NCI-H82 (cell line): ENCODE measurements at places on chromosomes 5 and 9.

DNA sequence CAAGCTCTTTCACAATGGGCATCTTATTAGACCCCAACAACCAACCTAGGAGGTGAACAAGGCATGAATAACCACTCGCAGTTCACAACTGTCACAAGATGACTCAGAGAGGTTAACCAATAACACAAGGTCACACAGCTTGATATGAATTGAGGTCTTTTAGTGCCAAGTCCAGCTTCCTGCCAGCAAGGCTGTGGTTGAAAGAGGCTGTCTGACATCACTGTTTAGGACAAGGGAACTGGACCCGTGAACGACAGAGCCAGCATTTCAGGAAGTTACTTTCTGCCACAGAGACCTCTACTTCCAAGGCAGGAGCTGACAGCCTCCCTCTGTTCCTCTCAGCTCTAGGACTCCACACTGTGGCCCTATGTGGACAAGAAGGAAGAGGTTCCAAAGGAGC is 53.4 kb upstream of the ALDH1B1 start:
- no peak for DNase-seq

DNA sequence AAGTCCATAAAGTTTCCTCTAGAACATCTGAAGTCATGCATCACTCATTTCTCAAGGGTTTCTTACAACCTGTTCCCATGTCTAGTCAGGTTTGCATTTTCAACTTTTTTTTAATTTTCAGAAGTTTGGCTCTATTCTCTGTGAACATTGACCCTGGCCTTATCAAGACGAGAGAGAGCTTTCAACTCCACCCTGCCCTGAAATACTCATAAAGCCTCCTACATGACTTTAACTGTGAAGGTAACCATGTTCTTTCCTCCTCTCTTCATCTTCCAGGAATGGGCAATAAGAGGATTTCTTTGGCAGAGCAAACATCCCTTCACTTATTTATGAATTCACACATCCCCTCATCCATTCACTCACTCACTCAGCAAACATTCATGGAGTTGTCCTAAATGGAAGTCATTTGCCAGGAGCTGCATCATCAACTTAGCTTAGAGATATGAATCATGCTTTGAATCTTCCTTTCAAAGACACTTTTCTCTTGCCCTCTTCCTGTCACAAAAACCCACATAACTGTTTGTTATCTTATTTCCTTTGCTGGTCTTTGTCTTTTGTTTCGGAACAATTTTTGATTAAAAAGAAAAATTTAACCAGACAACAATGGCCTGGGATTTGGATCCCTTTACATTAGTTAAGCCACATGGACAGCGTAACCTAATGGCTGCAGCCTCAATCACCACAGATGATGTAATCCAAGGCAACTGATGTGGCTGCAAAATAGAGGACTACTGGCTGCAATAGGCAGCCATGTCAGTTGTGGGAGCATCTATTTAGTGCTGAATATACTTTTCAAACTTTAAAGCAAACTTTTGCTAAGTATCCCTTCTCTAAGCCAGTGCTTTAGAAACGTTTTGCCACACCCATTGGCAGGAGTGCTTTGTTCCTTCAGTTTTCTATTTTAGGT is 43.0 kb upstream of the GNAQ start:
- no peak for DNase-seq

DNA sequence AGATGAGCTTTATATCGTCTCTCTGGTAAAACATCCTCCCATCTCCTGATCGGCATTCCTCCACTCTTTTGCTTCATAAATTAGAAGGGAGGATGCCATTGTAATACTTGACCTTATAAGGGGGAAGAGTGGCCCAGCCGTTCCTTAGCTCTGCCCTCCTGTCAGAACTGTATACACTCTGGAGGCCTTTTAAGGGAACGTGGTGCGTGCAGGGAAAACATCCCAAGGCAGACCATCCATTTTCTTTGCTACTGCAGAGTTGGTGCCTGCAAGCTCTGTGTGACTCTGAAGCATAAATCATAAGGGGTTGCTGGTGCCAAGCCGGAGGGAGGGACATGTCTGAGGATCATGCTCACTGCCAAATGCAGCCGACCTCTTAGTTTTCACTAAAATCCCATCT is 90.4 kb downstream of the PGM5 start:
- no peak for DNase-seq

DNA sequence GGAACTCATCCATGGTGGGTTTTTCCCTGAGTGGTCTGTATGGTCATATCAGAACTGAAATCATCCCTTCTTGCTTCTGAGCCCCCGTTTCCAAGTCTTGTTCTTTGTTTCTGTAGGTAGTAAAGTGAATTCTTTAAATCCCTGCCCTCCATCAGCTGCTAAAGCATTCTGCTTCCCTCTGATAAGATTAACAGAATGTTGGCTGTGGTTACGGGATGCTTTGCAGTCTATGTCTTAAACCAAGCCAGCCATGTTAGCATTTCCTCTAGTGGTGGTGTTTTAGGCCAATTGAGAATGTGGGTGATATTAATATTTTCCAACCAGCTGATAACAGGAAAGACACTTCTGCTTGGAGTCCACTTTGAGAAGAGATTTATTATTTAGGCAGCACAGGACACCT is 22.0 kb upstream of the KCNIP1 start:
- no peak for DNase-seq

GRCh38 chr5:149932445-149933350 is 11.9 kb downstream of the PDE6A start:
- DNase-seq, result no peak

- DNase-seq, result no peak
Observed at GRCh38 chr5:43051684-43052083, 11.6 kb upstream of the ANXA2R start.

GRCh38 chr9:94867281-94867841 is 140.9 kb downstream of the AOPEP start:
- peak; percentile 46 for DNase-seq

GRCh38 chr5:74192606-74193299 is 447.8 kb downstream of the ENC1 start:
- no peak for DNase-seq

DNA sequence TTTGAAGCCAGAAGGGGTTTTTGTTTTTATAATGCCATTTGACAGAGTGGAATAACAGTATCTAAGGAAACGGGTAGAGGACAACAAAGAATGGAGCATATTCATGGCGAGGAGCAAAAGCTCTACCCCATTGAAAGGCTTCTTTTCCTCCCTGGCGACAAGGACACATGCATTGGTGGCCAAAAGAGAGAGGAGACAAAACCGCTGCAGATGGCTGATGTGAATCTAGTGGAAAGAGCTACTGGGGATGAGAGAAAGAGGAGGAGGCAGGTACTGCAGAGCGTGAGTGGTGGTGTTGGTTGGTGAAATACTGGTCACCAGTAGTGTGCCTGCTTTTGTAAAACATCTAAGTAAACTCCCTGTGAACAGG is 491 bp downstream of the APC start:
- DNase-seq, result no peak

- peak; percentile 57 for DNase-seq
Observed at GRCh38 chr5:157528036-157528632, 47.4 kb downstream of the ADAM19 start.

DNA sequence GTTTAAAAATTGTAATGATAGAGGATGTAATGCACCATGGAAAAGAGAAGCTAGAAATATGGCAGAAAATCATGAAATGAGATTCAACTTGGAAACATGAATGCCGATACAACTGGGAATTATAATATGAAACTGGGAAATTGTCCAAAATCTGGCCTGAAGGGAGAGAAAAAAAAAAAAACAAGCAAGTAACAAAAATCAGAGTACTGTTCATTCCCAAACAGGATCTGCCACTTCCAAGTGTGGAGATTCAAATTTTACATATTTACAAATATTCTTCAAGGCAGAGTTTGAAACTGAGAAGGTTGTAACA is 56.6 kb upstream of the MOCS2 start:
- no peak for DNase-seq

- no peak for DNase-seq
Observed at GRCh38 chr5:157288405-157289163, 22.7 kb downstream of the CYFIP2 start.

GRCh38 chr9:117414906-117415331 is at the start of gene ASTN2:
Gene ASTN2 (minus strand): TSS chr9:117415057. CDS start chr9:117414938, 119 bp downstream.
- DNase-seq, result peak; percentile 59

DNA sequence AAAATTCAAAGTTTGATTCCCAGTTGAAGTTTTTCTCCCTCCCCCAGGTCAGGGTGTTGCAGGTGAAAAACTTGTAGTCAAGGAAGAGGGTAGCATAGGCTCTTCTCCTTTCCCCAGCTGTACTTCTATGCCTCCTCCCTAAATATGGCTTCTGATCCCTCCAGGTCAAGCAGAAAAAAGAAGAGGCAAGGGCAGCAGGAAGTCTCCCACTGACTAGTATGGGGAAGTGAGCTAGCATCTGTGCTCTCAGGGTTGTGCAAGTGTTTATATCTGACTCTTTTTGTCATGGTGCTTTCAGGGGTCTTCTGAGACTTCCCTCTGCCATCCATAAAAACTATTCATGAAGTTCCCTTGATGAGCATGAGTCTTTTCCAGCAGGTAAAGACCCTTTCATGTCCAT is 76.0 kb downstream of the ATPSCKMT start:
- DNase-seq, result no peak

- no peak for DNase-seq
Observed at GRCh38 chr5:140202078-140202477, 27.1 kb downstream of the CYSTM1 start.

- no peak for DNase-seq
Observed at GRCh38 chr5:179316111-179316551, 29.1 kb downstream of the ADAMTS2 start.

DNA sequence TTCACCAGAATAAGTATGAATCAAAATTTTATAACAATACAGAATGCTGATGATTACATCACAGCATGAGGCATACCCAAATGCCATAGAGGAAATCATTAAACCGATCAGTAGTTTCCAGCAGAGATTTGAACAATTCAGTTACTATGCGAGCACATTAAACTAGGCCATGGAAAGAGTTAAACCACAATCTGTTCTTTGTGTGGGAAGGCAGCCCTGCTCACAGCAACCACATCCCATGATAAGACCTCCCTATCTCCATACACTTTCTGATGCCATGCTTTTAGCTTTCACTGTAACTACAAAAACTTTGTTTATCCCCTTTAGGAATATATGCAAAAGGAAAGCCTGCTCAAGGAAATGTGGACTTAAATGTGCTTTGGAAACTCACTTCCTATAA is 4.5 kb downstream of the NFIB start:
- DNase-seq, result peak; percentile 75

DNA sequence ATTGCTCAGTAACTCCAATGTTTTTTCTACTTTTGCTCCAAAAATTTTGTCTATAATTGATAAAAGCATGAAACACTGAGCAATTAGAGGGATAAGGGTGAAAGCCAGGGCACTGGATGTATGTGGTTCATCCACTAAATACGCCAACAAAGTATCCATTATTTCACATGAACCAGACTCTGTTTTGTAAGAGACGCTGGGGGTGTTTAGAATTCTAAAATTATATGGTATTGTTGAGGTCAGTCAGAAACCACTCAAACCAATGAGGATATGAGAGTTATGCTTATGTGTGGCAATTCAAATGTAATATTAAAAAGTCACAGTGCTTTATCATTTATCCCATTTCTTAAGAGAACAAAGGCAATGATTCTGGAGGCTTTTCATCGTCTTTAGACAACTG is 220.2 kb downstream of the EFNA5 start:
- no peak for DNase-seq

GRCh38 chr5:153619771-153620170 is 129.3 kb downstream of the GRIA1 start:
- no peak for DNase-seq

- DNase-seq, result no peak
Observed at GRCh38 chr9:100303747-100304146, 49.0 kb downstream of the TEX10 start.

DNA sequence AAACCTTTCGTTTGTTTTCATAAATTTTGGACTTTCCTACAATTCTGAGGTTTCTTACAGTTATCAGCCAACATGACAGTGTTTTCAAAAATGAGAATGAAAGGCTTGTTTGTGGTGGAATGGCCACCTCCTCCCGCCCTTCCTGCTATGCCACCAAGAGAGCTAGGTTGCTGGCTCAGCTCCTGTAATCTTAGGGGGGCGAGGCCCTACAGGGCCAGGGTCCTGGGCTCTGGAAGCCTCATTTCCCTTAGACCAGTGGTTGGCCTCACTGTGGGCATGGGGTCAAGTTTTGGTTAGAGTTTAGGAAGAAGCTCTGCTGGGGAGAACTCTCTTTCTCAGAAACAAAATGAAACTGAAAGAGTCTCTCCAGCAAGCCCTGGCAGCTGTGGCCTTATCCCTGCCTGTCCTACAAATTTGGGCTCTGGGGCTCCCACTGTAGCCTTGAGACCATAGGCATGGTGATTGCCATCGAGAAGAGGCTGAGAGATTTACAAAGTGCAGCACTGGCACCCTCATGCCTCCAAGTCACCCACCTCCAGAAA is 66.2 kb downstream of the IRX1 start:
- DNase-seq, result no peak

GRCh38 chr5:133947431-133947841 is 21.0 kb downstream of the C5orf15 start:
- DNase-seq, result no peak

DNA sequence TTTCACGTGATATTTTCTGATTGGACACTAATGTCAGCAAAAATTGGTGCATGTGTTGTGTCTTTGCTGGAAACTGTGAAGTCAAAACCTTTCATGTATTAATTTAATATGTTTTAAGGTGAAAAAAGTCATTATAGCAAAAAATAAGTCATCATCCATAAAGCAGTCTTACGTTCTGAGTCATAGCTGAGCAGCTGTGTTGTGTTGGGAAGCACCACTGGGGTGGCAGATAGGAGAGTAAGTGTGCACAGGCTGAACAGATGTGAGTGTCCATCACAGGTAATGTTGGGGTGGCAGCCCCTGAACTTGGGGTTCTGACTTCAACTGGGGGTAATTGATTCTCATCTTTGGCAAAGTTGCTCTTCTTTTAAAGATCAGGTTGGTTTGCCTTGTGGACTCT is 156.8 kb downstream of the NXNL2 start:
- DNase-seq, result no peak

GRCh38 chr5:170633235-170634081 is 129.6 kb downstream of the KCNIP1 start:
- DNase-seq, result peak; percentile 65

DNA sequence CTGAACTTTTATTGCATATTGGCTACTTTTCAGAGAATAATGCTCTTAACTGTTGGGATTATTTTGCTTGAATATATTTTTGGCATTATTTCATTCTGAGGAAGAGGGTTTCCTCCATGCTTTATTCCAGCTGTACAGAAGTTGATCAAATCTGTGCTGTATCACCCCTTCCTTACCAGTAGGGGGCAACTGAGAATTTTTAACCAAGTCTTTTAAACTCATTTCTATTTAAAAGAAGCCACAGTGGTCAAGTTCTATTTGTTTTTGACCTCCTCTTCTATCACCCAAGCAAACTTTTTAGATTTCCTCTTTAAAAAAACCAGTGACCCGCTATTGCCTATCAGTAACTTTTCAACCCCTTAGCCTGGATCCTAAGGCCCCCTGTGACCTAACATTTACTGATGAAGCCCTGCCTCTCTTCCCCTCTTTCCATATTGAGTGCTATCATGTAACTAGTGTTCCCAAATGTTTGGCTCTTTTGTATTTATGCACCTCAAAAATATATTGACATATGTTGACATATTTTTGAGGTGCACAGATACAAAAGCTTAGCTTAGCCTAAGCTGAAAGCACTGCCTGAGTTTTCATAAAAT is 80.6 kb downstream of the FBXO4 start:
- DNase-seq, result peak; percentile 10

GRCh38 chr5:179421144-179421901 is 76.1 kb upstream of the ADAMTS2 start:
- no peak for DNase-seq

- DNase-seq, result no peak
Observed at GRCh38 chr5:14842117-14842516, 29.5 kb downstream of the ANKH start.
